ENCODE measurements at places on chromosomes 7 and 10.

- DNase-seq, result no peak
Measured at GRCh38 chr10:27745732-27746396, at the start of gene MKX. TSS of gene MKX (minus strand) at chr10:27745819. CDS start at chr10:27743415, 2,404 bp downstream.

DNA sequence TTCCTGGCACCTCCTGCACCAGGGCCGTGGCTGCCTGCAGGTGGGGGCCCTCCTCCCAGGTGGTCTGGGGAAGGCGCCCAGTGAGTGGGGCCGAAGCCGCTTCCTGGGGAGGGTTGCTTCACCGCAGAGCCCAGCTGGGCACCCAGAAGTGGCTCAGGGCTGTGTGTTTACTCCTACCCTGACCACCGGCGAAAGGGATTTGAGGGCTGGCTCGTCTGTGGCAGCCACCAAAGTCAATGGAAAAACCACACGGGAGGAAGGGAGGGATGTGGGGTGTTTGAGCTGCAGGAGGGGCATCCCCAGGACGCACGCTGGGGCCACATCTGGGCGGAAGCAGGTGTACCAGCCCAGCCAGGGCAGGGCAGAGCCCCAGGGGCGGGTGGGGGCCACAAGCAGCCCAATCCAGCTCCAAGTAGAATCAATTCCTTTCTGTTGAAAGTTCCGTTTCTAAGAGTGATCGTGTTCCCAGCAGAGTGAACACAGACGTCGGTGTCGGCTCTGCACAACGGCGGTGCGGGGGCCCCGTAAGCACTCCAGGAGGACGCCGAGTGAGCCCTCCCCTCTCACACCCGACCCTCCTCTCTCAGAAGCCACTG is 69.9 kb downstream of the FOXL3 start:
- DNase-seq, result no peak

GRCh38 chr7:1850976-1851571 is 181.0 kb downstream of the ELFN1 start:
- DNase-seq, result peak; percentile 8

DNA sequence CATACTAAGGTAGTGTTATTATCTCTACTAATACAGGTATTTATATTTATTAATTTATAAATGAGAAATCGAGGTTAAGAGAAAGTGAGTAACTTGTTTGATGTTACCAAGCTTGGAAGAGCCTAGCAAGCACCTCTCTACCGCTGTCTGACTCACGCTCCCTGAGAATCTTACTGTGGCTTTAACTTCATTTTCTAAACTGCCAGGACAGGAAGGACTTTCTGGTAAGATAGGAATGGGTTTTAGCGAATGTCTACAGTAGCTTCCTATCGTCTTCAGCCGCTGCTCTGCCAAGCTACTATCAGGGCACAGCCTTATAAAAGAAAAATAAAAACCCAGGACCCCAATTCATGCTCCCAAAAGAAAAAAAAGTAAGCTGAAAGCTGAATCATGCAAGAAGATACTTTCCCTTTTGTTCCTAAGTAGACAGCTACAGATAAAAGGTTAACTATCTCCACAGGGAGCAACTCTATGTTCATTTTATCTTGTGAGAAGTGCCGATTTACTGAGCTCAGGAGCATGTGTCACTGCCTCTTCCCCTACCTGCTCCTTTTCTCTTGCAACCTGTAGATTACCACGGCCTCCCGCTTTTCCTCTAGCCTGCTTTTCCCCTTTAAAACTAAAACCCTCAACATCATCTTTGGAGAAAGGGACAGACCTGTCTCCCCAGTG is 60.2 kb downstream of the THNSL1 start:
- DNase-seq, result no peak

DNA sequence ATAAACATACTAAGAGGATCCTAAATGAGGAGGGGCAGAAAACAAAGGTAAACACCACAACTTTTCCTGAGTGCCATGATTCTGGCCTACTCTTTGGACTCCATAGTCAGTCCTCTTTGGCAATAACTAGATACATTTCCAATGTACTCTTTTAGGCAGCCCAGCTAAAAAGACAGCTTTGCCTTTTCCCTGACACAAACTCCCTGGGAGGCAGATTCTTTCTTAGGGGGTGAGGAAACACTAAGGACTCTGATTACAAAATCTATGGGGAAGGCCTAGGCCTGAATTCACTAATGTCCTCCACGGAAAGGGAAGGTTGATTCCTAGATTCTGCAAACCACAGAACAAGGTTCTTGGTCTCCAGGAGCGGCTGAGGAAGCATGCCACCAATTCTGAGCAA is 25.8 kb downstream of the FBXW4 start:
- DNase-seq, result no peak

- no peak for DNase-seq
Measured at GRCh38 chr7:90910136-90910535, 314.0 kb downstream of the CDK14 start.

- DNase-seq, result no peak
Measured at GRCh38 chr10:94027197-94027596, 33.5 kb downstream of the PLCE1 start.

DNA sequence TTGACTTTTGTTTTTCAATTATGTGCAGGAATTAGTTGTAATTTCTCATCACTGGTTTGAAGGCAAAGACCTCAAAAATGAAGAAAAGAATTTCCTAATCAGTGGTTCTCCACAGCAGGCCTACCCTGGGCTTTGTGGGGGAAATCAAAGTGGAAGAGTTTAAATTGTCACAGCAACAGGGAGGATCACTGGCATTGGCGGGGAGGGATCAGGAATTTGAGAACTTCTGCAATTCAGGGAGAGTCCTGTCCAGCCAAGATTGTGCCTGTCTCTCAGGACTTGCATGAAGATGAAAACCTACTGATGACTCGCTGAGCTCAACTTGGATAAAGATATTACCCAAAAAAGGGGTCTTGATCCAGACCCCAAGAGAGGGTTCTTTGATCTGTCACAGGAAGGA is 70.1 kb downstream of the HACD1 start:
- DNase-seq, result no peak

GRCh38 chr7:11355399-11356005 is 381.8 kb downstream of the PHF14 start:
- no peak for DNase-seq

GRCh38 chr10:27099448-27099847 is 846 bp downstream of the ANKRD26 start:
- no peak for DNase-seq

DNA sequence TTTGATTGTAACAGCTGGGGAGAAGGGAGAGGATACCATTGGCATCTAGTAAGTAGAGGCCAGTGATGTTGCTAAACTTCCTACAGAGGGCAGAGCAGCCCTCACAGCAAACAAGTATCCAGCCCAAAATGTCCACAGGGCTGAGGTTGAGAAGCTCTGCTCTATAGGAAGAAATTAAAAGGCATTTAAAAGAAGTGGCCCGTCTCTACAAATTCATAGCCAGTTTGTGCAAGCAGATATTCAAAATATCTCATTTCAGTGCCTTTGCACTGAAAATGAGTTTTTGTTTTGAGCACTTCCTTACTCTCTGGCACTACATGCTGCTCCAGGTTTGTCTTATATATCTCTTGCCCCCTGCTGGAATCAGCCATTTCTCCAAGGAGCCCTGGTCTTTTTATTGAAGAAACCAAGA is 330.0 kb downstream of the BBS9 start:
- peak; percentile 26 for DNase-seq

- DNase-seq, result no peak
Measured at GRCh38 chr7:25686493-25686892, 458.2 kb upstream of the NPVF start.

GRCh38 chr10:95336702-95337101 is 45.9 kb upstream of the PDLIM1 start:
- no peak for DNase-seq

DNA sequence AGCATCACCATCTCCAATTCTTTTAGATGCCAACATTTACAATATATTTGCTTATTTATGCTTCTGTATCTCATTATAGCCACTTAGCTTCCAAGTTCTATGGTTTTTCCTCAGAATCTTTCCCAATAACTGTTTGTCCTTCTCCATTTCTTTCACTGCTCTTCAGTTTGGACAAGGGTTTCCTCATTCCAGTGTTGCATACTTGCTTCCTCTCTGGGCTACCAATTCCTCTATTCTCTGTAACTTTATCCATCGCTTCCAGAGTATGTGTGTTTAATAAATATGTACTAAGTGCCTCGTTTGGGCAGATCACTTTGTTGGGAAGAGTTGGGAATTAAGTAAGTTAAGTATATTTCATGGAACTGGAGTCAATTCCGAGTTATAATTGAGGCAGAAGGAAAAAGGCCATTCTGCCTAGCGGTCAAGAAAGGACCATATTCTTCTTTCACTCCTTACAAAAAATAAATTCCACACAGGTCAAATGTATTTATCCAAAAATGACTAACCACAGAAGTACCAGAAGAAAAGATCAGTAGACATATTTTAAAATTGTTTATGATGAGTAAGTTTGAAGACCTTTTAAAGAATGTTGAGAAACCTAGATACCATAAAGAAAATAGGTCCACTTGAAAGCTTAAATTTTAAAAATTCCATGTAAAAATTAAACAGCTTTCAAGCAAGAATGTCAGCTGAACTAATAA is 10.8 kb downstream of the STAMBPL1 start:
- DNase-seq, result no peak

GRCh38 chr7:95330204-95330960 is 6.0 kb upstream of the PON1 start:
- DNase-seq, result no peak

DNA sequence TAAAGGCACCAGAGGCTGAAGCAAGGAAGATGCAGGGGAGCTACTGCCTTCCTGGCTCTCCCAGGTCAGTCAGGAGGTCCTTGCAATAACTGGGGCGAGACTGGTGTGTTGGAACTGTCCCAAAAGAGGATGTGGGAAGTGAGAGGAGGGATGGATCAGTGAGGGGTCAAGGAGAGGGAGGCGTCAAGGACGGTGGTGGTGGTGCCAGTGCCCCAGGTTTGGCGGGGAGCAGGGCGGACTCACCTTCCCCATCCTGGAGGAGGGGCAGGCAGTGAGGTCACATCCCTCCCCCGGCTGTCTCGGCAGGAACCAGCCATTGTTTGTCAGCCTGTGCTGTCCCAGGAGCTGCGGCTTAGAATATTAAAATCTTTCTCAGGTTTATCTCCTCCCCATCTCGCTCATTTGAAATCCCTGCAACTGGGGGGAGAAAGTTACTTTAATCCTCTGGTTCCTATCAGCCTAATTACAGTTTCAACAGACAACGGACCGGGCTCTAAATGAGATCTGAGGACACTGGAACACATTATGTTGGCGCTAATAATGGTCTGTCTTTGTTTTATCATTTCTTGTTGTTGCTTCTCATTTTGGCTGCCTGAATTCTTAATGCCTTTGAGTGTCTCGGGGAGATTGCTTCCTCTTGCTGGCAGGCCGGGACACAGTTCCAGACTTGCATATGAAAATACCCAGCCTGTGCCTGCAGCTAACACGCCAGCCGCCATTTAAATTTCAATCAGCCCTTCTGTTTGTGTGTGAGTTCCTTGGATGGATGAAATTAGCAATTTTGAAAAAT is 387.5 kb downstream of the RPS24 start:
- no peak for DNase-seq

- DNase-seq, result no peak
Measured at GRCh38 chr10:119919271-119919670, 26.7 kb downstream of the SEC23IP start.

DNA sequence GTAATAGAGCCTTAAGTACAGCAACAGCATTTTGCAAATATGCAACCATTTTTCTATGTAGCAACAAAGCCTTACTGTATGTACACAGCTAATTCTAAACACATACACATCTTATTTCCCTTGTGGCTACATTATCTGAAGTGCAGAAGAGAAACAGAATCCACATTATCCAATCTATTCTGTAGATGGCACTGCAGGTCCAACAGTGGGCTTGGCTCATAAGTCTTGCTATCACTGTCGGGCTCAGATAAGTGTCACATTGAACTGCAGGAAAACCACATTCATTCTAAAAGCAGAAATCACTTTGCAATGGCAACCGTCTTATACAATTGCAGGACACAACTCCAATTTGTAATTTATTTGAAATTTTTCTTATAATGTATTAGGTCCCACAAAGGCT is 109.8 kb upstream of the NOBOX start:
- DNase-seq, result no peak

DNA sequence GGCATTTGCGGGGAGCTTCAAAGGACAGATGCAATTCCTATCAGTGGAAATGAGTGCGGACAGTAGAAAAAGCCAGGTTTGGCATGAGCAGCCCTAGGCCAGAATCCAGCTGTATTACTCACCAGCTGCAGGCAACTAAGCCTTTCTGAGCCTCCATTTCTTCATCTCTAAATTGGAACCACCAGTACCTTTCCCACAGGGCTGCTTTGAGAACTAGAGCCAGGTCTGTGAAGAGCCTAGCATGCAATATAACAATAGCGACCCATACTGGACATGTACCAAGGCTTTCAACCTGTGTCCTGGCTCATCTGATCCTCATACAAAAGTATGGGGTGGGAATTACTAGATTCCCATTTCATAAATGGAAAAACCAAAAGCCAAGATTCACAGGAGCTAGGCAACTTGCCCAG is 101.0 kb downstream of the GSAP start:
- DNase-seq, result no peak

- no peak for DNase-seq
Measured at GRCh38 chr10:97940534-97940933, 89.9 kb downstream of the CRTAC1 start.

DNA sequence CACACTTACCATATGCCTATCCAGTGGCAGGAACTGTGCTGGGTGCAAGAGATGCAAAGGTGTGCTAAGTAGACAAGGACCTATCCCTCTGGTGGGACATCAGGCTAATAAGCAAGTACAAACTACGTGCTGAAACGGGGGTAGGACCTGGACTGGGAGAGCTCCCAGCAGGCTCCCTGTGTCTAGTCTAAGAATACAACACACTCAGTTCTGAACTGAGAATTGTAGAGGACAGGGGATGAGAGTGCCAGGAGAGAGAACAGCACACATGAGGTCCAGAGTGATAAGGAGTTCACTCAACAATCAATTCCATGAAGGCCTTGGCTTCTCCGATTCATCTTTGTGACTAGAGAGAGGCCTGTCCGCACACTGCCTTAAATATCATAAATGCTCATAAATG is 253.7 kb downstream of the ELMO1 start:
- no peak for DNase-seq

DNA sequence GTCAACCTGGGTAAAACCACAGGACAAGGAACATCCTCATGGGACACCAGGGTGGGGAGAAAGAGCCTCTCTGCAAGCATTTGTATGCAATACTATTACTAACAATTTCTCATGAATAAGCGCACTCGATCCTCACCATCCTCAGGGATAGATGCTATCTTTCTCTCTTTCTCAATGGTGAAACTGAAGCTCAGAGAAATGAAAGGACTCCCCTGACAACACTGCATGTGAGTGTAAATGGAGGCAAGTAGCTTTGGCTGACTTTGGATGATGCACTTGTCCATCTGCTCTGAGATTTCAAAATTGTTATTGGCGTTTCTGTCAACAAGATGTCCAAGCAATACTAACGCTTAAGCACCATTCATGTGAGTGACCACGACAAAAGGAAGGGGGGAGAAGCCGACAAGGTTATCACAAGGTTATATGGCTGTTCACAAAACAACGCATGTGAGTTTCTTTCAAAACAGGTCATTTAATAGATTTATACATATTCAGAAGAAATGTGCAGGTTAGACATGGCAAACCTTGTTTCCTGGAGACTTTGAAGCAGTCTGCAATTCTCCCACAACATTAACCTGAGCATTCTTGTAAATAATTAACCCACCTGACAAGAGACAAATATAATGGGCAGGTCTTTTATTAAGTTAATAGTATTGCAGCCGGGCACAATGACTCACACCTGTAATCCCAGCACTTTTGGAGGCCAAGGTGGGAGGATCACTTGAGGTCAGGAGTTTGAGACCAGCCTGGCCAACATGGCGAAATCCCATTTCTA is 54.0 kb downstream of the IFIT5 start:
- no peak for DNase-seq

GRCh38 chr7:135731131-135731530 is 3.1 kb upstream of the SLC13A4 start:
- no peak for DNase-seq
